ENCODE measurements at places on chromosomes 12 and 14.

DNA sequence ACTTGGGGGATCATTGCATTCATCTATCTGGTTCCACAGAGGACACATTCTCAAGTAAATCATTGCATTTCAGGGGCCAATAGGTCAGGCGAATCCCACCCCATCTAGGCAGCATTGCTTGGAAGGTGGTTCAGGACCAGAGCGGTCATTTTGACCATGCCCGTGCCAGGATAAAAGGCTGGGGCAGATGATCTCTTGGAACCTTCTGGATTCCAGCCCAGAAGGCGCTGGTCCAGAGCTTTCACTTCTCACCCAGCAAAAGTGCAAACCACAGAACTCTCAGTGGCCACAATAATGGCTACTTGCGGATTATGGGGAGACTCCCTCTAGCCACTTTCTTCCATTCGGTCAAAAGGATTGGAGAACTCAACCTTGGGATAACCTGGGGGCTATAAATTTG lies 595 bp upstream of the KRT85 start:
- DNase-seq: no peak

DNA sequence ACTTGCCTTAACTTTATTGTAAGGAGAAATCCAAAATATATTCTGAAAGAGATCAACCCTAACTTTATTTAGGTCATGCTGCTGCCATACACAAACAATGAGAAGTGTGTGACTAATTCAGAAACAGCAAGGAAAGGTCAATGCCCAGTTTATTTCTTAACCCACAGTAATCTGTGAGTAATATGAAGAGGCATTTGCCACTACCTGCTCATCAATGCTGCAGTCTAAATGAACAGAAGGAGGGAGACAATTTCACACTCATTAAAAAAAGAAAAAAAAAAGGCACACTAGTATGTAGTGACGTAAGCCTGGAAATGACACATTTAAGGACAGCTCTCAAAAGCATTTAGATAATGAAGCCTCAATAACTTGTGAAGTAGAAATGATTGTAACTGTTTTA lies 90.5 kb upstream of the FOXN3 start:
- peak; percentile 56 for DNase-seq

DNA sequence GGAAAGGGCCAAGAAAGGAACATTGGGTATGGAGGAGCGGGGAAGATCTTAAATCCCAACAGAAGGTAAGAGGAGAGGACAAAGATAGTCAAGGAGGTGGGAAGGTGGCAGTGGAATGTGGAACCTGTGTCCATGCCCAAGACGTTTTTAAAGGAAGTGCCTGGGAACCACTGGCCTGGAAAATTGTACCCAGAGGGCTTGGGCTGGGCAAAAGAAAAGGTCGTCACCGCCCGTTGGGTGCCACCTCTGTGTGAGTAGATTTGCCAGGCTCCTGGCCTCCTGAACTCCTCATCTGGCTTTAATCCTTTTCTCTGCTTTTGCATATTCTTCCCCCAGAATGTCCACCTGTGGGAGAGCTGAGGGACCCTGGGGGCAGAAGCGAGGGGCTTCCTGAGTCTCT lies 32.6 kb downstream of the JDP2 start:
- DNase-seq: no peak

DNA sequence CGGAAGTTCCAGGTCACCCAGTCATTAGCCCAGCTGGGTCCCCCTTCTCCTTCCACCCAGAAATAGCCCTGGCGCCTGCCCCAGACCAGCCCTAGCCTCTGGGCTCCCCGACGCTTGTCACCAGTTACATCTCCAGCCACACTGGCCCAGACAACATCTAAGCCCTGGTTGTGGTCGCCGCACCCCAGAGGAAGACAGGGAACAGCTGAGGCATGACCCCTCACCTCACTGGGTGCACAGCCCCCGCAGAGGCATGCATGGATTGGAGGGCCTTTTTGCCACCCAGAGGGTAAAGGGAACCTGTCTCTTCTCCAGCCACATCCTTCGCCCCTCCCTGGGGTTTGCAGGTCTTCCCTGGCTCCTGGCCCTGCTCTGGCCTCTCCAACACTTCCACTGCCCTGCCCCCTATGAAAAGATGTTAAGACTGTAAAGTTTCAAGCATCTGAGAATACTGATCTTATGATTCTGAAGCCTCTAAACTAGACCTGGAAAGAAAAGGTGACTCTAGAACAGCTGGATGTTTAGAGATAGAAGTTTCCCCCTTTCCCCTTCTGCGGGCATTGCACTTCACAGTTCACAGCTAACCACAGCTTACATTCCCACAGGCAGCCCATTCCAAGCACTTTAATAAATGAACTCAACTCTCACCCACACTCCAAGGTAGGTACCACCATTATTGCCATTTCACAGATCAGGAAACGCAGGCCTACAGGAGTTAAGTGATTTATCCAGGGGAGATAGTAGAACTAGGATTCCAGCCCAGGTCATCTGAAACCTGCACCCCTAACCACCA lies 14.7 kb downstream of the TMEM119 start:
- DNase-seq: no peak

Data from GM04503 (cell line).